DMS79 treated with DMSO at 0.1 percent for 48 hours (cell line): ENCODE measurements at places on chromosomes 7 and 10.
A peak's percentile ranks its signal among the peaks of the same experiment; 100 is the strongest.

DNA sequence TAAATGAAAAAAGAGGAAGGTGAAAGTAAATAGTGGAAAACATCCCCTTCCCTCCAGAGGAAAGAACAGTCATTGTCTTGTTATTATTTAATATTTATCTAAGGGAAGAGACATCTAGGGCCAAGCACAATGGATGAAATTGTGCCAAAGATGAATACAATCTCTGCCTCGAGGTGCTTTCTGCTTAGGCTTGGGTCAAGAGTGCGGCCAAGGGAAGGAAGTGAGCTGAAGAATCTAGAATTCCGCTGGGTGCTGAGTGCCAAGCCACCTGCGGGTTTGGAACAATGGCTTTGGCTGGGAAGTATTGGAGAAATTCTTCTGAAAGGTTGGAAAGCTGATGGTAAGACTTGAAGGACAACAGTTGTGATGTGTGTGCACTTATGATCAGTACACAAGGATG is 531.3 kb upstream of the FZD8 start:
- no peak for DNase-seq

- no peak for DNase-seq
Measured at GRCh38 chr10:69481305-69481704, 30.0 kb downstream of the TSPAN15 start.

- peak; percentile 48 for DNase-seq
Measured at GRCh38 chr7:191981-192649, at the start of gene FAM20C. TSS of gene FAM20C (plus strand) at chr7:192571. CDS start at chr7:193200, 629 bp downstream.

- DNase-seq = no peak
Measured at GRCh38 chr7:127865466-127865865, 165.8 kb downstream of the LRRC4 start.

- no peak for DNase-seq
Measured at GRCh38 chr7:40839881-40840280, 705.1 kb downstream of the SUGCT start.

DNA sequence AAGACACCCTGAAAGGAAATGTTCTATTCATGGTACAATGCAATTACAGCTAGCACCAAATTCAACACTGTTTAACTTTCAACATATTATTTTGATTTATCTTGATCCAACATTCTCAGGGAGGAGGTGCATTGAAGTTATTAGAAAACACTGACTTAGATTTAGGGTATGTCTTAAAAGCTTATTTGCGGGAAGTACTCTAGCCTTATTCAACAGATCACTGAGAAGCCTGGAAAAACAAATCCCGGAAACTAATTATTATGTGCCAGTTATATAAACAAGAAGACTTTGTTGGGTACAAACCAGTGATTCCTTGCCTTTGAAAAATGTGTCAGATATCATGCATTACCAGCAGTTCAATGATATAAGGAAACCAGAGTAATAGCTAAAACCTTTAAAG is 160.1 kb downstream of the CFTR start:
- DNase-seq = no peak
